ENCODE measurements at places on chromosomes 3 and 15. TPM values are rescaled to one million over a fixed set of nuclear protein-coding genes. Genes with fewer than 3 reads are reported as not detected.

Gene C3orf62
- 1.5 TPM for total RNA-seq

Gene MKRN2
- 41.4 TPM for total RNA-seq

Gene GOLGA6L26
- total RNA-seq = not detected

Gene WDR93
- under 0.01 TPM for total RNA-seq

Gene RPL32
- total RNA-seq = 1,067 TPM

Gene A4GNT
- total RNA-seq = not detected

Gene ZNF501
- 4.7 TPM for total RNA-seq

Gene XXYLT1
- 37.1 TPM for total RNA-seq

Gene SCAANT1
- total RNA-seq = not detected

Gene ENTPD3
- not detected for total RNA-seq

Gene CPEB1
- 8.6 TPM for total RNA-seq

Gene PLSCR5
- not detected for total RNA-seq

Gene C3orf70
- 0.64 TPM for total RNA-seq

Gene THRB
- 2.8 TPM for total RNA-seq

Gene XIRP1
- not detected for total RNA-seq

Gene GOLGA6B
- not detected for total RNA-seq

Gene GALNT15
- 1.2 TPM for total RNA-seq

Gene JAGN1
- 43.6 TPM for total RNA-seq

Gene ZNF385D
- 0.40 TPM for total RNA-seq

Gene TMEM45A
- 53.7 TPM for total RNA-seq

Gene CD80
- not detected for total RNA-seq

Gene C3orf20
- total RNA-seq = not detected

Gene PRR20G
- total RNA-seq = not detected

Gene LRTM1
- total RNA-seq = not detected

Gene IMPG2
- 0.24 TPM for total RNA-seq

Gene FANCD2OS
- total RNA-seq = not detected

Gene TM4SF18
- total RNA-seq = 2.2 TPM
